Cortex of kidney (tissue), 1 donor: ENCODE measurements at places on chromosomes 3 and 15.

DNA sequence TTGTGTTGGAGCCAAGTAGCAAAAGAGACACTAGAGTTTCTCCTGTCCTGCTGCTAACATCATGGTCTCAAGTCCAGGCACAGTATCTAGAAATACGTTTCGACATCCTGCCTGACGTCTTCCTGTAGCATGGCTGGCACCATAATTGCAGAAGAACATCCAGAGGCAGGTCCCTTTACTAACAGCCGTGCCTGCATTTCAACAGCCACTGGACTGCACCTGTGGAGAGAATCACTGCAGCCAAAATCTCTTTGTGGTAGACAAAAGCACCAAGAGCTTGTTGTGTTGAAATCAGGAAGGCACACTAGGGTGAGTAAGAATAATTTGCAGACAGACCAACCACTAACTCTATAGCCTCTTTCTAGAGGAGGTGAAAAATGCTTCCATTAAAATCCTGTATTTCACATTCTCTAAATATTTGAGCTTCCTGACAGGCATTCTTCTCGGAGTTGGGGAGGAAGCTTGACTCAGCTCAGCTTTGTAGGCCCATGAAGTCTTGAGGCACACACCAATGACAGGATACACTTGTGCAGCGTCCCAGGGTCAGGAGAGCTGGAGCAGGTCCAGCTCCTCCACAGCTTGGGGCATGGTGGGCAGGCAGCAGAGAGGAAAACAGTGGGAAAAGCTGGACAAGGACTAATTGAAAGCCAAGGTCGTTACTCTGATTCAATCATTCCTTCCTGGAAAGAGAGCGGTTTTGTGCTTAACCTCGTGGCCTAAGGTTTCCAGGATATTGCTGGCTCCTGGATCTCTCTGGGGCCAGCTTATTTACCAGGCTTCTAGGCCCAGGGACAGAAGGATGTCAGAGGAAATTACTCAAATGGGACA lies 244.9 kb downstream of the FAM43A start:
- no peak for DNase-seq

DNA sequence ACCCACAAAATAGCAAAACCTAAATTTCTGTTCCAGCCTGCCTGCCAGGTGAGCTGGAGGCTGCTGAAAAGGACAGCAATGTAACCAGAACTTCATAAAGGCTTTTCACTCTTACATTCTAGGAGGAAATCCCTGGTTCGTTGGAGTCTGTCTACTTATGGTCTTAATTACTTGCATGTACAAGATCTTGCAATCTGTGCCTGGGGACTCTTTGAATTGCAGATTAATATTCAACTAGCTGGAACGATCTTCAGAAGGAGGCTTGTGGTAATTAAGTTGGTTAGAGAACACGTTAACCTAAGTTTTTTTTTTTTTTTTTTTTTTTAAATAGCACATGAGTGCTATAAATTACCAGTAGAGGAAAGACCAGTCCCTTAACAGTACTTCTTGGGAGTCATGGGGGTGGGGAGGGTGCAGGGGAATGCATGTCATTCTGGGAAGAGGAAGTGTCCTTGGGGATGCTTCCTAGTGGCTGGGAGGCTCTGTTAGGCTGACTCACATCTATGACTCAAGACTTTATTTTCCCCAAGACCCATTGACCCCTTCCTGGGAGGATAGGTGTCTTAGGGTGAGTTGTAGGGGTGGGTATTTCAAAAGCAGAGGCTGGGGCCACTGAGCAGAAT lies 139.8 kb downstream of the RAB11A start:
- no peak for DNase-seq

DNA sequence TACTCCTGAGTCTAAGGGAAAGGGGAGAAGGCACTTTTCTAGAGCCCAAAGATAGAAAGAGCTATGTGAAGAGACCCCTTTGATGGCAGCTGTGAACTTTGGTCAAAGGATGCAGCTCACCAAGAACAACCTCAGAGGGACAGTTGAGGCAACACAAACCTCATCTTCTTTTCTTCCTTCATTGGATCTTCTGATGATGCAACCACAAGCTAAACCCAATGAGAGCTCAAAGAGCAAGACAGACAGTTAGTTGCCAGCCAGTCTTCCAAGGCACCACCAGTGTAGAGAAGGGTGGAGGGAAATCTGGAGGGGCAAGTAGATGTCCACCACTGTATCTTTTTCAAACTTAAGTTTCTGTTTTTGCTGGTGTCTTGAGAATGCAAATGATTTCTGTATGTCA lies 10.4 kb upstream of the MNS1 start:
- no peak for DNase-seq

- DNase-seq = peak; percentile 24
Measured at GRCh38 chr3:143970773-143971358, 757 bp upstream of the DIPK2A start.

GRCh38 chr3:157300981-157301663 lies 135.5 kb upstream of the PTX3 start:
- no peak for DNase-seq

DNA sequence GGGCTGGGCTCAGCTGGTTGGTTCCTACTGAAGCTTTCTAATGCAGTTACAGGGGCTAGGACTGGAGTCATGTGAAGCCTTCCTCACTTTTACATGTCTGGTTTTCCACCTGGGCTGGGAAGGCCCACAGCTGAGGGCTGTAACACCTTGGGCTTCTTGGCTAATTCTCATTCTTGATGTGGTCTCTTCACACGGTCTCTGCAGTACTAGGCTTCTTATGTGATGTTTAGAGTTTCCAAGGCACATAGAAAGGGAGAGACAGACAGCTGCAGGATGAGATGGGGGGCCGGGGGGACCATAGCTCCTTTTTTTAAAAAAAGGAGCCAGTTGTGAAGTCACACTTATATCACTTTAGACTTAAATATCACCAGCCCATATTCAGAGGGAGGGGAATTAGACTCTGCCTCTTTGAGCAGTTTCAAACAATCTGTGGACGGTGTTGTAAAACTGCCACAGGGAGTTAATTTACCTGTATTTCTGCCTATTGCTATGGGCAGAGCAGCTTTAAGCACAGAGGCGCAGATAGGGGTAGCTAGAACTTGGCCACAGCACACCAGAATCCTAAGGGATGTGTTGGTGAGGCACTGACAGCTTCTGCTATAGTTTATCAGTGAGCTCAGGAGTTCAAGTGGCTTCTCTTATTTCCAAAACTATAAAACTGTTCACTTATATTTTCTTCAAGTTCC lies 46.7 kb downstream of the NKIRAS1 start:
- DNase-seq = no peak

- DNase-seq = no peak
Measured at GRCh38 chr15:94240480-94240879, 9.1 kb downstream of the MCTP2 start.

DNA sequence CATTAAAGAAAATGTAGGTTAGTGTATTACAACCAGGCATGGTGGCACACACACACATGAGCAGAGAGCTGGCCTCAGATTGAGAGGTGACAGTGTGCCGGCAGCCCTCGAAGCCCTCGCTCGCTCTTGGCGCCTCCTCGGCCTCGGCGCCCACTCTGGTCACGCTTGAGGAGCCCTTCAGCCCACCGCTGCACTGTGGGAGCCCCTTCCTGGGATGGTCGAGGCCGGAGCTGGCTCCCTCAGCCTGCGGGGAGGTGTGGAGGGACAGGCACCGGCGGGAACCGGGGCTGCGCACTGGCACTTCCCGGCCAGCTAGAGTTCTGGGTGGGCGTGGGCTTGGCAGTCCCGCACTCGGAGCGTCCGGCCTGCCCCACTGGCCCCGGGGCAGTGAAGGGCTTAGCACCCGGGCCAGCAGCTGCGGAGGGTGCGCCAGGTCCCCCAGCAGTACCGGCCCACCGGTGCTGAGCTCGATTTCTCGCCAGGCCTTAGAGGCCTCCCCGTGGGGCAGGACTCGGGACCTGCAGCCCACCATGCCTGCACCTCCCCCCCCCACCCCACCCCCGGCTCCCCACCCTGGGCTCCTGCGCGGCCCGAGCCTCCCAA lies 80.4 kb upstream of the TMEM158 start:
- no peak for DNase-seq

- DNase-seq = no peak
Measured at GRCh38 chr3:53187430-53187829, 26.4 kb downstream of the PRKCD start.

DNA sequence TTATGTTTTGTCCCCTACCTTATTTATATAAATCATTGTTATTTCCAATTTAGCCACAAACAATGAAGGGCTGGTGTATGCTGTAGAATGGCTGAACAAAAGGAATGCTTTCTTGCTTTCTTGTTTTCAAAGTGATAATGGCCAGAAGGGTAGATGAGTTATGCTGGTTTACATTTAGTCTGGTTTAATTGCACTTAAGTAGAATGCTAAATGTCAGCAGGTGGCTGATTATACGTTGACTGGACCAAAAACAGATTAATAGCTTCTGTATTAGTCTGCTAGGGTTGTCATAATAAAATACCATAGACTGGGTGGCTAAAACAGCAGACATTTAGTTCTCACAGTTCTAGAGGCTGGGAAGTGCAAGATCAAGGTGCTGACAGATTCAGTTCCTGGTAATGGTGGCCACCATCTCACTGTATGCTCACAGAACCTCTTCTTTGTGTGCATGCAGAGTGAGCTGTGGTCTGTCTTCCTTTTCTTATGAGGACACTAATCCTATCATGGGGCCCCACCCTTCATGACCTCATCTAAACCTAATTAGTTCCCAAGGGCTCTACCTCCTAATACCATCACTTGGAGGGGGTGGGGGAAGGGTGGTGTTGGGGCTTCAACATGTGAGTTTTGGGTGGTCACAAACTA lies 17.1 kb upstream of the XIRP1 start:
- DNase-seq = no peak

DNA sequence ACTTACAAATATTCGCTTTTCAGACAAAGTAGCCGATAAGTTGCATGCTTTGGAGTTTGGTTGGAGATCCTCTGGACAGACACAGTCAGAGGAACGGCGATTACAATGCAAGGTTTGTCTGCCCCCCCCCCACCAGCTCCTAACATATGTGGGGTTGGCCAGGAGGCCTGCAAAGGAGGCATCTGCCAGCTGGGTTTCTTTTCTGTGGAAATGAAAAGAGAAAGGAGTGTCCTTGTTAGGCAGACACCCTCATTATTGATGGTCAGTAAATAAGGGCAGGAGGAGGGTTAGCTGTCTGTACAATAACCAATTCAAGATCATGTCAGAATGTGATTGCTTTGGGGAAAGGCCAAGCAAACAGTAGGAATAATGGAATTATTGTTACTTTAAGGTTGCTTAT lies 49.1 kb downstream of the TLNRD1 start:
- no peak for DNase-seq

DNA sequence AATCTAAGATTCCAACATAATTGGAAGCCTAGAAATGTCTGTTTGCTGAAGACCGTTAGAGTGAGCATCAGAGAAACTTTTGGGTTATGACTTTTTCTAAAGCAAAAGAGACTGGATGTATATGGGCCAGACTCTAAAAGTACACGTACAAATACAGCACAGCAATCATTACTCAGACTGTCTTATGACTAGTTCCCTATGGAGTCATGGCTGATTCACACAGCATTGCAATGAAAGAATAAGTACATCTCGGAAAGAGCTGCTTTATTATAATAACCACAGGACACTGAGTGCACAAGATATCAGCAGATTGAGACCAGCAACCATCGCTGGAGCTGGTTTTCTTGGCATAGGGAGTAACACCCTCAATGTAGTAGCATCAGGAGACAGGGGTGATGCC lies 618.6 kb downstream of the NLGN1 start:
- no peak for DNase-seq

DNA sequence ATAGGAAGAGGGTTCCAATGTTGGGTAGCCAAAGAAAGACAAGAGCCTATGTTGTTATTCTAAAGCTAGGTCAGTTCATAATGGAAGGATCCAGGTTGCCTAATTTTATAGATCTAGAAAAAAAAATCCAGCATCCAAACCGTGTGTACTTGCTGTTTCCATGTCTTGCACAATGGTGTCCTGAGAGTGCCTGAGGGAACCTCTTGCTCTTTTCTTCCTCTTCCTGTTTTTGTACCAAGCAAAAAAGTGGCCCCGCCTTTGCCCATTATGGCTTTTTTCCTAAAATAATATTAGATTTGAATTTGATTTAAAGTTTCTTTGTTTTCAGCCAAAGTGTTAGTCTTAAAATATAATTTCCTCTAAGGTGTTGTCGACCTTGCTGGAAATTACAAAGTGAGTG lies 224.4 kb downstream of the RYR3 start:
- DNase-seq = no peak

- DNase-seq = no peak
Measured at GRCh38 chr3:17087509-17087908, 202.8 kb downstream of the PLCL2 start.

- DNase-seq = no peak
Measured at GRCh38 chr3:39189959-39190269, 2.5 kb downstream of the XIRP1 start.

DNA sequence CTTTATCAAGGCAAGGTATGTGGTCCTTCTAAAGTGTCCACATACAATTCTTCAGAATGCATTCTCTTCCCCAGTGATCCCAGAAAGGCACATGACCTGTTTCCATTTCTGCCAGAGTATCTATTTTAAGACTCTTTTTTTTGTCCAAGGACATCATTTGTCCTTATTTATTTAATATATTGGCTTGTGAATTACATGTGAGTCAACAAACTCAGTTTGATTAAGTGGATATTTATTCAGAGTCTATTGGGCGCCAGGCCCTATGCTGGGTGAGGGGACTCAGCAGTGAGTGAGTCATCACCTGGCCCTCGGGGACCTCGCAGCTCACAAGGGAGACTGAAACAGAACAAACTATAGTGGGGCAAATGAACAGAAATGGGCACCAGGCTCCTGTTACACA lies 136.8 kb downstream of the SNRK start:
- DNase-seq = no peak

- DNase-seq = no peak
Measured at GRCh38 chr15:46580487-46580886, 945.7 kb downstream of the SQOR start.

- DNase-seq = no peak
Measured at GRCh38 chr3:51578238-51578637, 39.7 kb downstream of the RAD54L2 start.

- DNase-seq = no peak
Measured at GRCh38 chr3:125643172-125643571, 47.9 kb upstream of the OSBPL11 start.

GRCh38 chr3:136621628-136622027 lies 130.6 kb downstream of the STAG1 start:
- DNase-seq = no peak

DNA sequence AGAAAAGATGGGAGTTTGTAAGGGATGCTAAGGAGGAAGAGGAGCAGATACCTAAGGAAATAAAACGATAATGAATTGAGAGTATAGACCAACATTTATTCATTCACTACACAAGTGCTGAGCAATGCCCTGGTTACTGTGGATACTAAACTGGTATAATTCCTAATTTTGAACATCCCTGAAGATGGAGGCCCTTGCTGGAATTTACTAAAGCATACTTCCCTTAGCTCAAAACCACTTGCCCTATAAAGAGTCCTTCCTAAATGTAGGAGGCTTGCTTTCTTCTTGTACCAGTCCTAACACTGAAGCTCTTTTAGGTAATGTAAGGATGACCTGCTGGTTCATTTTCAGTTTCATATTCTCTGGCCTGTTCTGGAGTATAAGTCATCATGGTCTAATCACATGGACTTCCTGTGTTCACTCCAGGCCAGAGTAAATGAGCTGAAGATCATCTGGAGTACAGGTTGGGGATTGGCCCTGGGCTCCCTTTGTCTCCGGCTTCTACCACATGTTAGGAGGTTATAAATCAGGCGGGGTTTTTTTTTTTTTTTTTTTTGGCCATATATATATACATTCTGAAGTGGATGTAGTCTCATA lies 40.1 kb upstream of the MTMR10 start:
- no peak for DNase-seq

- DNase-seq = no peak
Measured at GRCh38 chr3:142732066-142732465, 8.2 kb downstream of the TRPC1 start.
